Sciatic nerve (tissue), 2 donors: ENCODE measurements at places on chromosomes 4 and X. TPM values are rescaled to one million over a fixed set of nuclear protein-coding genes. Genes with fewer than 3 reads are reported as not detected.

DNA sequence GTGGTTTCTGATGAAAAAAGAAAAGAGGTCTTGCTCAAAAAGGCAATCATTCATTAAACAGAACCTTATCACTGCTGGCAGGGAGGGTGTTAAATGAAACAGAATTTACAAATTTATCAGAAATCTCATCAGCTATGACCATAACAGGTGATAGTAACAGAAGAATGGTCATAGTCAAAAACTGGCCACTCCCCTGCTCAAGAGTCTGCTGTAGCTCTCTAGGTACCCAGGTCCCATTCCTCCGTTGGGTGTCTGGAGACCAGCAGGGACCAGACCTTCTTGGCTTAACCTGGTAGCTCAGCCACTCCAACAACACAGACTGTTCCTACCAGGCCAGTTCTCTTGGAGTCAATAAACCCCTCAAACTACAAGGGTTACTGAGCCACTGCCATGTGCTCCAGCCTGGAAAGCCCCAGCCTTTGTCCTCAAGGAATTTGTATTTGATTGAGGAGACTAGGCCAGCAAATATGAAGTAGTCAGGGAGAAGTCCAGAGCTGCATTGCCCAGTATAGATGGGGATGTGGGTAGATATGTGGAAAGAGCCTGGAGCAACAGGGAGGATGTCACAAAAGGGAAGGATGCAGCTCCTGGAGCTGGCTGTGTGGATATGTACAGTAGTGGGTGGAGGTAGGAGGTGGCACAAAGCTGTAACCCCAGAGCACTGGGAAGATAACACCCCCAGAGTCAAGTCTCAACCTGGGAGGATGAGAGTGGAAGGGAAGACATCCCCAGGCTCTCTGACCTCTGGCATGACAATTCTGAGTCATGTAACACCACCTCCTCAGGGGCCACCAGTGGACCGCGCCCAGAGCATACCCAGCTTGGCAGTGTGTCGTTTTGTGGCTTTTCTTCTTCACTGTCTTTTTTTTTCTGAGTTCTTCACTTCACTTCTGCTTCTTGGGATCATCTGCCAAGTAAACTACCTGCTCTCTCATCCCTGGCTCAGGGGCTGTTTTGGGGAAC, 21.9 kb downstream of the RASL11B start:
- no peak for DNase-seq

DNA sequence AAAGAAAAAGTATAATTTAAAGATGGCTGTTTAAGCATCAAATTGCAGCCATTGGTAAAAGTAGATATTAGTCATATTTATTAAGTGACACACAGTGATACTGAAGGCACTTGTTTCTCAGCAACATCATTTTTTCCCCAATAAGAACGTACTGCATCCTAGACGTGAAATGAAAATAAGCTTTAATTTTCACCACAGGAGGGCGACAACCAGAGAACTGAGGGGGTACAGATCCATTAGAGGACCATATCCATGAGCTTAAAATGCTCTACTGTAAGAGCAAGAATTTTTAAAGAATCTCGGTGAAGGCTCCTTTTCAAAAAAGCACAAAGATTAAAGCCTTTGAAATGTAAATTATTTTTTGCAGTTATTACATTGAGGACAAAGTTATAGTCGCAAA, 33.4 kb downstream of the FRG1 start:
- no peak for DNase-seq

GRCh38 chr4:1533501-1534064, 127.3 kb upstream of the NKX1-1 start:
- DNase-seq = no peak

- DNase-seq = no peak
These were observed 15.1 kb downstream of the PALLD start for GRCh38 chr4:168511780-168512489.

- DNase-seq = no peak
These were observed 320.6 kb downstream of the ADGRL3 start for GRCh38 chr4:61520681-61521160.

Gene AMER1
- 6.8 TPM for total RNA-seq

DNA sequence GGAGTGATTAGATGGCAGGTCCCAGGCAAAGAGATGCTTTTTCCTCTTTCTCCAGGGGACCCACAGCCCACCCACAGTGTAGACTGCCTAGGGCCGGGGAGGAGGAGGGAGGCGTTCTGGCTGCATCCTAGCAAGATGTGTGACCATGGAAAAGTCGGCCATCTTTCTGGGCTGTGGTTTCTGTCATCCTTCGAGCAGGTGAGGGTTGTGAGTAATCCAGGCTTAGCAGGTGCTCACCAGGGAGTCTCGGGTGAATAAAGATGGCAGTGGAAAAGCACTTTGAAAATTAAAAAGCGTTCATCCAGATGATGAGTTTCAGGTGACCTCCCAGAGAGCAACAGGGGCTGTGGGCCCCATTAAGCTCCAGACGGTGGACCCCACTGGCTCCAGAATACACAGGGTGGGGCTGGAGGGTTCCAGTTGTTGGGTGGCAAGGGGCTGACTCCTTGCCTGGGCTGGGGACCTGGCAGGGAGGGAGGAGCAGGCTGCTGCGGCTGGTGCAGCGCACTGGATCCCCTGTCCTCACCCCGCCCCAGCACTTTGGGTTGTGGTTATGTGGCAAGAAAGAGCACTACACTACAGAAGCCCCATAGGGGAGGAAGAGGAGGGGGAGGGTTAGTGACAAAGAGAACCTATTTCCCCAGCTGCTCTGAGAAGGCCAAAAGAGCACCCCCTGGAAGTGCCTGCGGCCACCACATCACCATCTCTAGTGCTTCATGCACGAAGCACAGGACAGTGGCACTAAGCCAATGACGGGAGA, 23.7 kb downstream of the ELF4 start:
- DNase-seq = no peak

DNA sequence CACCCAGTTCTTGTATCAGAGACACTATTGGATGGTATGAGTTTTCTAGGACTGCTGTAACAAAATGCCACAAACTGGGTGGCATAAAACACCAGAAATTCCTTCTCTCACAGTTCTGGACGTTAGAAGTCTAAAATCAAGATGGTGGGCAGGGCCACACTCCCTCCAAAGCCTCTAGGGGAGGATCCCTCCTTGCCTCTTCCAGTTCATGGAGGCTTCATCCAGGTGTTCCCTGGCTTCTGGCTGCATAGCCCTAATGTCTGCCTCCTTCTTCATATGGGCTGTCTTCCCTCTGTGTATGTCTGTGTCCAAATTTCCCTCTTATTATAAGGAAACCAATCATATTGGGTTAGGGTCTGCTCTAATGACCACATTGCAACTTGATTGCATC, 38.4 kb upstream of the RASL11B start:
- no peak for DNase-seq

Gene SLC26A1
- 0.45 TPM for total RNA-seq

GRCh38 chrX:13008189-13008533, 33.3 kb downstream of the TMSB4X start:
- no peak for DNase-seq

Gene FAM193A
- total RNA-seq = 47.3 TPM

Gene ASB5
- 0.09 TPM for total RNA-seq

DNA sequence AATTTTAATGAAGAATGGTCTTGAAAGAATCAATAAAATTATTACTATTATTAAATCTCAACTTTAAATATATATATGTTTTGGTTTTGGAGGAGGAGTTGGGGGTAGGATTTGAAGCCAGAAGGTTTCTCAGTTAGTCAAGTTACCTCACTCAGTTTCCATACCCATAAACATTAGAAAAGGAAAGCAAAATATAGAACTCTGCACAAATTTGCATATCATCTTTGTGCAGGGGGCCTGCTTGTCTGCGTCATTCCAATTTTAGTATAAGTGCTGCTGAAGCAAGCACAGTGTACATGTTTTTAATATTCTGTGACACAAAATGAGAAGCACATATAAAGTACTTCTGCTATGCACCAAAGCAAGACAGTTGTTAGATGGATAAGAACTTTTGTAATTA, 47.5 kb upstream of the SCRG1 start:
- no peak for DNase-seq

DNA sequence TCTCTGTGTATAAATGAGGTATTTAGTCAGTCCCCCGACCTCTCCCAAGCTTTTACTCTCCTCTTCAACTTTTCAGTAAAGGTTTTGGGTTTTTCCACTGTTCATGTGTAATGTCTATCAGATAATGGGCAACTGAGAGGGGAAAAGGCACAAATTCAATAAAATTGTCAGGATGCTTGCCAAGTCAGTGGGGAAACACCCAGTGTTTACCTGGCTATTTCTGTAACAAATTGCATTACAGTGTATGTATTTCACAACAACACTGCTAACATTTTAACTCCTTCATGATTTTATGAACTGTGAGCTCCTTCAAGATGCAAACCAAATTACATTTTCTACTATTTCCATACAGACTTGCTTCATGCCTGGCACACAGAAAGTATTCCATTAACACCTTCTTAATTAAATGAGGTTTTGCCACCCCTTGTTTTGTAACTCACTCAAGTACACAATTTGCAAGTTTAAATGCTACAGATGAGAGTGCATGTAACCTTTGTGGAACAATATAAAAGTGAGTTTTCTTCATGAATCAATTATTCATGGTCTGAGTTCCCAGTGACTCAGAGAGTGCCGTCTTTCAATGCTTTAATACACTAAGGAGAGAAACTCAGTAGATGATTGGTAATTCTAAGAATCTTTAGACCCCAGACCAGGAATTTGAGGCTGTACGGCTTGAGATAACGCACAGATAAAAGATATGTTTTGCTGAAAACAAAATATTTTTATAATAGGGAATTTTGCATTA, 149.8 kb upstream of the TLL1 start:
- no peak for DNase-seq

DNA sequence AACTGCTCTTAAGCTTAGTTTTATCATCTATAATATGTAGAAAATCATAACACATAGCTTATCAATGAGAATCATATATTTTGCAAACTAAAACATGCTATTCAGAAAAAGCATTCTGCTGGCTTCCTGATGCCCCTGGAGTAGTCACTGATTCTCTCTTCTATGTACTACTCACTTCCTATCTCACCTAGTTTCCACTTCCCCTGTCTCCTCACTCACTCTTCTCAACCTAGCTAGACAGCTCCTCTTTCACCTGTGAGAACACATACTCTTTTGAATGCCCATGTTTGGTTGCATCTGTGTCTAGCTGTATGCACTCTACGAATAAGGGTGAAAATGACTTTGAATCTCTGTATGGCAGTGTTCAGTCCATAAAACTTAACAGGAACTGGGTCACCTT, 9.3 kb downstream of the TMEM144 start:
- DNase-seq = no peak

GRCh38 chr4:162322054-162322453, 158.3 kb upstream of the FSTL5 start:
- DNase-seq = no peak

DNA sequence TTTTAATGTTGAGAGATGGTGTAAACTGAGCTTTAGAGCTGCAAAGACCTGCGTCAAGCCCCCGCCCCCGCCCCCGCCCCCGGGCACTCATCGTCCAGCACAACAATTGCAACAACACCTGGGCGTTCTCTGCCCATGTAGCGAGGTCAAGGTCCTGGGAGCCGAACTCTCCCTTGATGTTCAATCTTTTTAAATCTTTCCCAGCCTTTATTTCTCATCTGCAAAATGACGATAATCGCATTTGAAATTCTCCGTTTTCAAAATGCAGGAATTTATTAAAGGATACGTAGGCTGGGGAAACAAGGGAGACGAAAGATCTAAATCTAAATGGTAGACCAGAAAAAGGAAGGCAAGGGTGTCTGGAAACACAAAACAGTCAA, 648 bp upstream of the MSMO1 start:
- no peak for DNase-seq

DNA sequence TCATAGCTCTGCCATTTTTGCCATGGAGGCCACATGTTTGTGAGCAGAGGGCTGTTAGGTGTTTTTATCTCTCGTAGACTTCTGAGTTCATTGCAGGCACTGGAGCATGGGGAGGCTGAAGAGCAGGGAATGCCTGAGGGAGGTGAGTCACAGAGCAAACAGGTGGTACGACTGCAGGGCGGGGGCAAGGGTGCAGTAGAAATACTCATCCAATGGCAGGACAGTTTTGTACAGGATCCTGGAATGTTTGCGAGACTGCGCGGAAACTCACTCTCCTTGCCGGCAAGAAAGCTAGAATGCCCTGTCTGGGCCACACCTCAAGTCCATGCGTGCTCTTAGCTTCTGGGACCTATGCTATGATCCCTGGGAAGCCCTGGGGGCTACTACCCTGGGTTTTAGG, 20.0 kb upstream of the VCX2 start:
- DNase-seq = no peak

- no peak for DNase-seq
These were observed 20.9 kb downstream of the HNRNPD start for GRCh38 chr4:82352825-82353366.

DNA sequence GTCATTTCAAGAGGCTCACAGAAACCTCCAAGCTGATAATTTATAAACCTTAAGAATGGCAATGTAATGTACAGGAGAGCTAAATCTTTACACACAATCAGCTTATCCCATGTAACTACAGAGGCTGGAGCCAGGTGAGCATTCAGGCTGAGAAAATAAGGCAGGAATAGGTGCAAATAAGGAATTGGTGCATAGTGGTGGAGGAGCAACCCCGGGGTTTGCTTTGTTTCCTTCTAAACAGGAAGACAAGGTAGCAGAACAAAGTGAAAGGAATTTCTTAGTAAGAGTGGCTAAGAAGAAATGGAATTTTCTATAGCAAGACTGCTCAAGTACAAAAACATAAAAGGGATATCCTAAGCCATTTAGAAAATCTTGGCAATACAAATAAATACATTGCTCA, 82.4 kb downstream of the NR3C2 start:
- no peak for DNase-seq

Gene BRS3
- not detected for total RNA-seq

Gene GDI1
- 177 TPM for total RNA-seq

GRCh38 chrX:21831496-21831895, 7.9 kb upstream of the MBTPS2 start:
- no peak for DNase-seq

DNA sequence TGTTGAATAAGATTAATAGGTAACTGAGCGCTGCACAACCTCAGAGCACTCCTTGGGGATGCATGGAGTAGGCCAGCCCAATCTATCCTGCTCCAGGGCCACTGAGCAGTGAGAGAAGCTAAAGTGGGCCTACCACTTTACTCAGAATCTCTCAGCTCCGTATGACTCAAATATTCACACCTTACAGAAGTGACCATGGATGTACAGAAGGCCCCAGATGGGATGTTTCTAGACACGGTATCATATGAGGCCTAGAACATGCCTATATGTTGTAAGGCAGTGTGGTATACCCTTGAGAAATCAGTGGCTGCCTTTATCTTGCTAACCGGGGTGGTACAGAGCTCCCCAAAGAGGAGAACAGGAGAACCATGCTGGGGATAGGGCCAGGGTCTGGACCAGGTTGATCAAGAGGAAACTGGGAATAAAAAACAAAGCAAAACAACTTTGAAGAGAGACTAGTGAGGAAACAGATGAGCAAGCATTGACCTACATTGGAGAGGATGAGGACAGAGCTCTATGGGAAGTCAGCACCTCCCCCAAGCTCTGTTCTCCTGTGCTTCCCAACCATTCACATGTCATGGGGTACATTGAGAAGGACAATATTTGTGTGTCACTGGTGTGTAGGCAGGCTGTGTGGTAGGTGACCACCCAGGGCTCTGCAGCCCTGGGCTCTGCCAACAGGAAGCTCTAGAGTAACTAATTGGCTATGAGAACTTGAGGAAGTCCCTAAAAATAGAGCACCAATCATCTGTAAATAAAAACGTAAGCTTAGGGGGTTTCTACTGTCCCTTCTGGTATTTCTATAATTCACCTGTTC, 31.4 kb downstream of the HOPX start:
- DNase-seq = no peak

- no peak for DNase-seq
These were observed 40.8 kb downstream of the CLNK start for GRCh38 chr4:10643600-10644425.

Gene VSIG1
- total RNA-seq = 0.36 TPM

Gene PAGE1
- not detected for total RNA-seq
